ENCODE measurements at places on chromosomes 13 and 19.
A peak's percentile ranks its signal among the peaks of the same experiment; 100 is the strongest.

- DNase-seq = no peak
Observed at GRCh38 chr13:33761740-33762139, 56.2 kb upstream of the RFC3 start.

GRCh38 chr19:52648336-52649016 is 10.3 kb upstream of the ZNF83 start:
- DNase-seq = no peak

DNA sequence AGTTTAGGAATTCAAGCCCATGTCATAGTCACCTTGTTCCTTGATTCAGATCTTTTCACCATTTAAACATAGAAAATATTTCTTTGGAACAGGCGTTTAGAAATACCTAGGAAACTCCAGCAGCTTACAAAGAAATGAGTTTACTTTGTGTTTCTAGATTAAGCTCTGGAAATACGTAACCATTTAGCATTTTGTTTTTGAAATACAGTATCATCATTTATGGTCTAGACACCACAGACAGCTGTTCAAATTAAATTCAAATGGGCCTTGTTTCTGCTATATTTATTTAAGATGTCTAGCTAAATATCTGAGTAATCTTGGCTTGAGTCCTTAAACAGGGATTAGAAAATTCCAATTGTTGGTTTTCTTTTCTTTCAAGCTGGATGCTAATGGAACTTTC is 228.5 kb downstream of the NDFIP2 start:
- no peak for DNase-seq

DNA sequence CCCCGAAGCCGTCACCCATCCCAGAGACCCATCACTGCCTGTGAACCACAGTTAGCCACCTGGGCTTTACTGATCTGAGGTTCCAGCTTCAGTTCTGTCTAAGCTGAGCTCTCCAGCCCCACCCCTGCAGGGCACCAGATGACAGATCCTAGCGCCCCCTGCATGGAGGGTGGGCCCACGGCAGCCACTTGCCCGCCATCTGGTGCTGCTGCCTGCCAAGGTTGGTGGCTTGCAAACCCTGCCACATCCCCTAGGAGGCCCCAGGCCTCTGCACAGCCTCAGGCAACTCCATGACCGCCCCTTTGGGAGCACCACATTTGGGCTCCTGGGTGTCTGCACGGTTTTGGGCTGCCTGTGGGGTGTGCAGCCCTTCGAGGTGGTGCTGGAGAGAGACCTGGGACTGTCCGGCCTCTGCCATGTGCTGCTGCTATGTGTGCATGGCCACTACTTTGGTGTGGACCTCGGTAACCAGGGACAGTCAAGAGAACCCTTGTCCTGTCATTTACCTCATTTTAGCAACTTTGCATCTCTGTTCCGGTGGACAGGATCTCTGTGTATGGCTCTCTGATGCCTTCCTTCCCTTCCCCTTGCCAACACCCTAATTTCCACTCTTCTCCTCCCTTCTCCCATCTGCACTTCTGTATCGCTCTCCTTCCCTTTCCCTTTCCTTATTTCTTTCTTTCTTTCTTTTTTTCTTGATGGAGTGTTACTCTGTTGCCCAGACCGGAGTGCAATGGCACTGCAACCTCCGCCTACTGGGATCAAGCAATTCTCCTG is 17.4 kb upstream of the SDHAF1 start:
- DNase-seq = no peak

DNA sequence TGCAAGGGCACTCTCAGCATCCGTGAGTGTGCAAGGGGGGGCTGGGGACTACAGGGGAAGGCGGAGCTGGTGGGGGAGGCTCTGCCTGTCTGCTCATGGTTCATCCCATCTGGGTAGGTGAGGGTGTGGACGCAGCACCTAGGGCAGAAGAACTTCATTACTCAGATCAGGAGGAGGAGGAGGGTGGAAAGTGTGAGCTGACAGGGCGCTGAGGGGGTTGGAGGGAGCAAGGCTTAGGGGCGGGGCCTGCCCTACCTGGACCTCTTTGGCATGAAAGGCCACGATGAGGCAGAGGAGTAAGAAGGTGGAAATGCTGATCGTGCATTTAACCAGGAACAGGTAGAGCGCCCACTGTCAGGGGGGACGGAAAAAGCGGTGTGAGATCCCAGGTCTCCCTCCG is 4.5 kb downstream of the KCNN4 start:
- no peak for DNase-seq

DNA sequence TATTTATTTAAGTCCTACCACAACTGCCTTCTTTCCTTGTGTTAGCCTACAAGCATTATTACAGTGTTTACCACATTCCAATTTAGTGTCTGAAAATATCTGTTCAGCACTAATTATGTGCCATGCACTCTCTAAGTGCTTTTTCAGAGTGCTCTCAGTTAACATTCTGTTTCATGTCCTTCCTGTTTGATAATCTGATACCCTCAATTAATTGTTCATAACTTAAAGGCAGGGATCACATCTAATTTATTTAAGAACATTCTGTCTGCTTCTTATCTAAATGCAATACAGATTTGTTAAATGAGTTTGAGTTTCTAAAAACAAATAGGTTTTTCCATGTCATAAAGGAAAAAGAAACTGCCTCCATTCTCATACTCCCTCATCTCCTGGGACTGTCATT is 649.6 kb upstream of the ATXN8OS start:
- DNase-seq = no peak

DNA sequence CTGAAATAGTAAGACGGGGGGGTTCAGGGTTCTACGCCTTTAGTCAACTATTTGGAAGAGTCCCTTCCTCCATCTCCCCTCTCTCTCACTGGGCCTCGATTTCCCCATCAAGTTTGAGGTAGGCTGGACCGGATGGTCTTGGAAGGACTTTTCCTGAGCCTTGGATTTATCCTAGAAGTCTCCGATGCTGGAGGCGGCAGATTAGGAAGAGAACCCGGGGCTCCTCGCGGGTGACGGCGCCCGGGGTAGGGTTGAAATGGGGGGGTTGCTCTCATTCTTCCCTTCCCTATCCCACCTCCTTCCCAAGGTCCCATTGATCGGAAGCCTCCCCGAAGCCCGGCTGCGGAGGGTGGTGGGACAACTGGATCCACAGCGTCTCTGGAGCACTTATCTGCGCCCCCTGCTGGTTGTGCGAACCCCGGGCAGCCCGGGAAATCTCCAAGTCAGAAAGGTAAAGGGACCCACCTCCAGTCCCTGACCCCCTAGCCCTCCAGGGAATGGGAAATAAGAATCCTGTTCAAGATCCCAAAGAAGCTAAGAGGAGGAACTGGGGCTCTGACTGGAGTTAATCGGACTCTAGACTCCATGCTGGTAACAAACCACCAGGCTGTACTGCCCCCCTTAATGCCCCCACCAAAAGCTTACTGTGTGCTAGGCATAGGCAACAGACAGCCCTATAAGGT is 781 bp downstream of the QPCTL start:
- DNase-seq = peak; percentile 80

- DNase-seq = no peak
Observed at GRCh38 chr13:71068041-71068440, 799.0 kb downstream of the DACH1 start.

- DNase-seq = peak; percentile 31
Observed at GRCh38 chr13:113029487-113030258, 60.7 kb downstream of the MCF2L start.

- no peak for DNase-seq
Observed at GRCh38 chr13:44336934-44337333, 36.7 kb upstream of the SERP2 start.

GRCh38 chr19:44812142-44812718 is 3.3 kb downstream of the BCAM start:
- no peak for DNase-seq

- DNase-seq = no peak
Observed at GRCh38 chr13:80116107-80116506, 224.8 kb downstream of the SPRY2 start.

- DNase-seq = no peak
Observed at GRCh38 chr13:38538422-38538821, 148.5 kb upstream of the FREM2 start.

- DNase-seq = no peak
Observed at GRCh38 chr19:42412661-42413076, 14.5 kb downstream of the LIPE start.

DNA sequence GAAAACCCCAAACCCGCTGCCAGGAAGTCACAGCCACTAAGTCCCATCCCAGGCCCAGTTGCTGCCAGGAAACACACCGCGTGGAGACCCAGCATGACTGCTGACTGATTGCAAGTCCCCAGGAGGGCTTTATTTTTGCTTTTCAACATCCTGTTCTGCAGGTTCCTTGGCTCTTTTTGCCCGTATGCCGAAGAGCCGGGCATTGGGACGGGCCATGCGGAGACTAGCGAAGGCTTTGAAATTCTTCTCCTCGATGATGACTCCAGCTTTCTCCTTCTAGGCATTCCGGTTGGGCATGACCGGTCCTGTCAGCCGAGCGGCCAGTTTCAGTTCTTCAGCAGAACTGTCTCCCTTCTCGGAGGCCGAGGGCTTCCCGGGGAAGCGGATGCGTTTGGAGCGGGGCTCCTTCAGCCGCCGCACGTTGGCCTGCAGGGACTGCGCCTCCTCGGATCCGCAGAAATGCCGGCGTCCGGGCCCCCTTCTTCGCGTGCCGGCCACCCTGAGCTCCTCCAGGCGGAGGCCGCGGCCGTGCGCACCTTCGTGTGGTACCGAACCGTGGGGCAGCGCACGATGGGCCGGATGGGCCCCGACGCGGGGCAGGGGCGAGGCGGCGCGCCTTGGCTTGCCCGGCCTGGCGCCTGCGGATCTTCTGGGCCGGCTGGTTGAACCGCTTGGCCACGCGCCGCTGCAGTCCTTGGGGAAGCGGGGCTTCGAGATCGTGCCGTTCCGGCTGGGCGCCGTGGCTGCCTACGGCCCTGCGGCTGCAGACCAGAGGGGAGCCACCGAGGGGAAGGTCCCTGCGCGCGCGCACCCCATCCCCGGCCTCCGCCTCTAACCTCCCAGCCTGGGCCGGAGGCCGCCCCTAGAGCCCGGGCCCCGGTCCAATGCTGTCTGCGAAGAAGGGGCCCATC is 15.2 kb downstream of the ZSCAN5C start:
- DNase-seq = no peak

GRCh38 chr19:5403968-5404640 is 51.1 kb upstream of the ZNRF4 start:
- peak; percentile 89 for DNase-seq

DNA sequence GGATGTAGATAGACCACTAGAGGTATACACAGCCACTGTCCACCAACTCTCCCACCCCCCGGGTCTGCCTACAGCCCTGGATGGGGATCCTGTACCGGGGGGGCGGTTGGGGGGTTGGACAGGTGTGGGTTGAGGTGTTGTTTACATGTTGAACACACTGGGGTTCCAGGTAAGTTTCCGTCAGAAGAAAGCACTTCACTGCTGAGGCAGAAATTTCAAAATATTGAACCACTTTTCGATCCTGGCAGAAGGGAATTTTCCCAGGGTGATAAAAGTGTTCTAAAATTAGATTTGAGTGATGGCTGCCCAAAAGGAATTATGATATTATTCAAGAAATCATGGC is 6.6 kb upstream of the CEACAM16 start:
- DNase-seq = no peak

- DNase-seq = no peak
Observed at GRCh38 chr13:68261105-68261504, 1031.0 kb upstream of the PCDH9 start.

DNA sequence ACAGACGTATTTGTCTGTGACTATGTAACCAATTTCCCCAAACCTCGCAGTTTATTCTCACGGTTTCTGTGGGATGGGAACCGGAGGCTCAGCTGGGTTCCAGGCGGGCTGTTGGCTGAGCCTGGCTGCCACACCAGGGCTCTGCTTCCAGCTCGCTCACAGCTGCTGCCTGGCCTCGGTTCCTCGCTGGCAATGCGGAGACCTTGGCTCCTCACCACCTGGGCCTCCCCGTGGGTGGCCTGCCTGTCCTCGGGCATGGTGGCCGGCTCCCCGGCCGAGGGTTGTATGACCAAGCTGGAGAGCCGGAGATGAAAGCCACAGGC is 218.9 kb upstream of the MAB21L1 start:
- DNase-seq = no peak

DNA sequence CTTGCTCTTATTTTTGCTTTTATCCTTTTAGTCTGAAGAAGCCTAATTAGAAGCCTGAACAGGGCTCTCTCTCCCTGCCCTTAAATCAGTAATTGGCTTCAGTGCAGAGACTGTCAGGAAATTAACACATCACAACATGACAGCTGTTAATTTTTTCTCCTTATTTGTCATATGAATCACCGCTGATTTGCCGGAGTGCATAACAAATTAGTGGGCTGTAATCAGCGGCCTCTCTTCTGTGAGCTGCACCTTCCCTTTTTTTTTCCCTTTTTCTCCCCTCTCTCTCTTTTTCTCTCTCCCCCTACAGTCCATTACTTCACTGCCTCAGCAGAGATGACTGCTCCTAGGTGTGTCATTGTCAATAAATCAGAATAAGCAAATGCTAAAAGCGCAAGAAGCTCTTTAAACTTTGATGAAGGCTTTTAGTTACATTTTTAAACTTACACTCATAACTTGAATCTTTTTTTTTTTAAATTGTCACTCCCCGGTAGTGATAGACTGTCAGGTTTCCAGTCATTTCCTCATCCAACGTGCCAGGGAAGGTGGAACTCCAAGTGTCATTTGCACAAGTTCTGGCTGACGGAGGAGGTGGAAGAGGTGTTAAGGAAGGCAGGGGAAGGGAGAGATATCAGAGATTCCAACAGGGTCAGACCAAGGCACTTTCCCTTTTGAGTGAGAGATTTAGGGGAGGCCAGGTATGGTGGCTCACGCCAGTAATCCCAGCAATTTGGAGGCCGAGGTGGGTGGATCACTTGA is 197.1 kb upstream of the TSHZ3 start:
- no peak for DNase-seq

DNA sequence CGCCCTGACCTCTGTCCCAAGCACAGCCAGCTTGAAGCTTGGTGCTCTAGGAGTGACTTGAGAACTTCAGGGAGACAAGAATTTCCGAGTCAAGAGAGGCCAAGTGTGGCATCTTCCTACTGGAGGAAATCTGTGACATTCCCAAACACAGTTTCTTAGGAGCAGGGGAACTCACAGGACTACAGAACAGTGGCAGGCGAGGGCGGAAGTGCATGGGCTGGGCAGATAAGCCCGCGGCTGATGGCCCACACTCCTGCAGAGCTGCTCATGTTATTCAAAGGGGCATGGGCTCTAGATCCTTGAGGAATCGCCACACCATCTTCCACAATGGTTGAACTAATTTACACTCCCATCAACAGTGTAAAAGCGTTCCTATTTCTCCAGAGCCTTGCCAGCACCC is 168.8 kb downstream of the KATNAL1 start:
- DNase-seq = no peak

DNA sequence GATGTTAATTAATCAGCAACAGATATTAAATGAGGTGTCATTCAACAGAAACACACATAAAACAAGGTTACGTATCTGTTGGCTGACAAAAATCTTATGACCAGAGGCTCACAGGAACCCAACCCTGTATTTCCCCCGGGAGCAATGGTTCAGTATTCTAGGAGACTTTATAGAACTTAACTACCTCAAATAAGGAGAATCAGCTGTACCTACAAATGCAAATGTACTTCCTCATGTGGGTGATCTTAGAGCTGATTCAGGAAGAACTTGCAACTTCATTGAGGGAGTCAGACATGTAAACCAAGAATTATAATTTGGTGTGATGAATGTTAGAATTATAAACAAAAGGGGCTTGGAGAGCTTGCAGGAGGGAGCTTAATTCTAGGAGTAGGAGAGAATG is 20.1 kb downstream of the FGF9 start:
- no peak for DNase-seq

All from Caki2 (cell line).